NCI-H524 (cell line): ENCODE measurements at places on chromosomes 6 and 20.
A peak's percentile ranks its signal among the peaks of the same experiment; 100 is the strongest.

GRCh38 chr20:31537890-31538289 is 23.6 kb downstream of the HM13 start:
- DNase-seq: no peak

GRCh38 chr6:1496836-1497760 is 107.7 kb downstream of the FOXF2 start:
- DNase-seq: peak; percentile 89

DNA sequence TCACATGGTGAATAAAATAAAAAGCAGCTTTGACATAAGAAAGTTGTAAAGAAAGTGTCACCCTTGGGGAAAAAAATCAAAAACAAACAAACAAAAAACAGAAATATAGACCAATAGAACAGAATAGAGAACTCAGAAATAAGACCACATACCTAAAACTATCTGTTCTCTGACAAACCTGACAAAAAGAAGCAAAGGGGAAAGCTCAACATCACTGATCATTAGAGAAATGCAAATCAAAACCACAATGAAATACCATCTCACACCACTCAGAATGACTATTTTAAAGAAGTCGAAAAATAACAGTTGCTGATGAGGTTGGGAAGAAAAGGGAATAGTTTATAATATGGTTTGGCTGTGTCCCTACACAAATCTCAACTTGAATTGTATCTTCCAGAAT is 159.1 kb downstream of the TINAG start:
- DNase-seq: no peak

DNA sequence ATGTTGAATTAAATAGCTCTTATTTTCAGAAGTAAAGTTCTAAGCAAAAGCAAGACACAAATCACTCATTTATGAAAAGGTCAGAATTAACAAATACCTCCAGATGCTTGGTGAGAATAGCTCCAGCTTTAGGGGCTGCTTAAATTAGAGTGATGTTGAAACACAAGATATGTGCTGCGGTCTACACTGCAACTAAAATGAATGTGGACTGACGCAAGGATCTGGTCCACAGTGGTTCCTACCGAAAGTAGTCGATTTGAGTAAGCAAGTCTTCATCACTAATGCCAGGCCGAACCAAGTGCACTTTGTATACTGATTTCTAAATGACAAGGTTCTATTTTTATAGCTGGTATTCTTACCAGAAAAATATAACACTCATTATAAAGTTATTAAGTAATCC is 96.3 kb downstream of the PRDM1 start:
- no peak for DNase-seq

GRCh38 chr6:105692613-105693215 is 289.8 kb upstream of the PREP start:
- no peak for DNase-seq

- DNase-seq: no peak
Observed at GRCh38 chr6:33708516-33709204, 2.8 kb downstream of the UQCC2 start.

GRCh38 chr20:21387528-21387927 is 9.8 kb downstream of the NKX2-4 start:
- DNase-seq: no peak

DNA sequence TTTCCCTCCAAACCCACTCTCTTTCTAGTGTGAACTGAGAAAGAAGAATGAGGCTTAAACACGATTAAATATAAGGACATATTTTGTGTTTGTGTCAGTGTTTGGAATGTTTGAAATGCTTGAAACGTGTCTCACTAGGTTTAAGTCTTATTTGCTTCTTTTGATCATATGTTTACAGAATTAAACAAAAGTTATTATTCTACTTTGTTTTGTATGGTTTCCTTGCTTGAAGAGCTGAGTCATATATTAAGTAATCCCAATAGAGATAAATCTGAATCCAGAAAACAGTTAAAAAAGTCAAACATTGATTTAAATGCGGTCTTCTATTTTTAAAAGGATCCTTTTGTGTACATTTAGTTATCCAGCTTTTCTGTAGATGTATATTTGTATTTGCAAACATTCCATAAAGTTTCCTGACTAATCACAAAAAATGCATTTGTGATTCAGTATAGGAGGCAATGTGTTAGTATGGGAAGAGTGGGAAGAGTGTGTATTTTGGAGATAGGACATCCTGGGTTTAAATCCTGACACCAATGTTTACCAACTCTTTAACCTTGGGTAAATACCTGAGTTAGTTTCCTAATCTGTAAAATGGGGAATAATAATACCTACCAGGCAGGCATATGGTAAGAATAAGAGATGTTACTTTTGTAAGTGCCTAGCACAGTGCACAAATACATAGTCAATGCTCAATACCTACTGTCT is 72.9 kb downstream of the TSBP1 start:
- DNase-seq: no peak

DNA sequence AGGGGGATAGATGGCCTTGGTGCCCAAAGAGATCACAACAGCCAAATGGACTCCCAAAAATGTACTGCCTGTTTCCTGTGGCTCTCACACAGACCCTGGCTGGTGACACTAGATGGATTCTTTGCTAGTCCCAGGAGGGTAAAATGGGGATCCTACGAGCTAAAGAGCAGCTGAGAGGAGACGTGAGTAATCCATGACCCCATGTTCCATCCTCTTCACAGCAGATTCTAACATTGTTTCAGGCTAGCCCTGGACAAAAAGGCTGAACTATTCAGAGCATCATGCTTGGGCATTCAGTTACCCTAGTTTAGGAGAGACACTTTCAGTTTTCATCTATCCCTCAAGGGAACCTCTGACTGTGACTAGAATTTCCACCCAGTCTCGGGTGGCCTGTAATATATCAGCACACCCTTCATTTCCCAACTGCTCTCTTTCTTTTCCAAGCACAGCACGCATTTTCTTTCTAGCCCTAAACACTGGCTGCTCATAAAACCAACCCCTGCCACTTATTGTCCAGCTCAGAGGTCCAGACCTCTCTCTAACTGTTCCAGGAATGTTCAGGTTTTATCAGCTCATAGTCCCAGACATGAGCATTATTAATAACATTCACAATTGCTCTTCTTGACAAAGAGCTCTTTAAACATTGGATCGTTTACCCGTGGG is 48.5 kb downstream of the SLC22A1 start:
- no peak for DNase-seq

- no peak for DNase-seq
Observed at GRCh38 chr6:44966449-44967092, 361.6 kb upstream of the RUNX2 start.

DNA sequence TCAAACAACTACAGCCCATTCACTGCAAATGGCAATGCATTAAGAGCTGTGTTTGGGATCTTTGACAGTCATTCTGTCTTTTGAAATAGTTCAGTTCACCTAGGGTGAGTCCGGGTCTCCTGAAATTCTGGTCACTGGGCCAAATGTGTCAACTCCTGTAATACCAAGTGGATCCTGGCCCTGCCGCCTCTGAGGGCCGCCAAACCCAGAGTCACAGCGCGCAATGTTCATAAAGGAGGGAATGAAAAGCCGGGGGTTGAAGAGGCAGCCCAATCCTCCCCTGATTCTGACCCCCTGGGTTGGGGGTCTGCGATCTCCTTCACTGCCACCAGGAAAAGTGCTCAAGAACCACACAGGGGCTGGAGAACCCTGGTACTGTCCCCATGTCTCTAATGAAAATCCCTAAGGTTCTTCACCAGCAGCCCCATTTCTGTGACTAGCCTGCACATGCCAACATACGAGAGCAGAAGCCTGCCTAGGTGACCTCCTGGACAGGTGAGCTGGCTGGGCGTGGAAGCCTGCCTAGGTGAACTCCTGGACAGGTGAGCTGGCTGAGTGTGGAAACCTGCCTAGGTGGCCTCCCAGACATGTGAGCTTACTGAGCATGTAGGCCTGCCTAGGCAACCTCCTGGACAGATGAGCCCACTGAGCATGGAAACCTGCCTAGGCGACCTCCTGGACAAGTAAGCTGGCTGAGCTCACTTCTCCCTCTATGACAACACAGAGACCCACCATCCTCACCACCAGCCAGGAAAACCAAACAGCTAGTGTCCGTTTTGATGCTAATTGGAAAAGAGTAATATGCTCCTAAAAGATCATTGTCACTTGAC is 16.1 kb upstream of the APMAP start:
- DNase-seq: no peak

DNA sequence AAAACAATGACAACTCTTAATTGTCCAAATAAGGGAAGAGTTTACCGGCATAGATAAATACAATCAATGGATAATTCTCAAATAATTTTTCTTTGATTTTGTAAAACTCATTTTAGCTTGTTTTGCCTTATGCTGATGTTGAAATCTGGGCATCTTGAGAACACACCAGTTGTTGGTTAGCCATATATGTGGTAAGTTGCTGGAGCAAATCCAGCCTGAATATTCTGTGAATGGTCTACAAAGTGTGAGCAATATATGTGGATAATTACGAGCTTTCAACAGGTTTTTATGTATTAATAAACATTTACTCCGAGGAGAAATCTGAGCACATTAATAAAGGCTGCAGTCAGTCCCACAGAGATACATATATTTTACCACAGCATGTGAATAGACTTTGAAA is 423.6 kb downstream of the BCKDHB start:
- no peak for DNase-seq

GRCh38 chr6:57173056-57173885 is 1.1 kb downstream of the BAG2 start:
- no peak for DNase-seq

- no peak for DNase-seq
Observed at GRCh38 chr6:164507206-164507940, 802.0 kb downstream of the C6orf118 start.

- DNase-seq: no peak
Observed at GRCh38 chr6:79005497-79005896, 72.6 kb downstream of the PHIP start.

- DNase-seq: no peak
Observed at GRCh38 chr6:46044881-46045617, 29.4 kb upstream of the CLIC5 start.

- no peak for DNase-seq
Observed at GRCh38 chr6:34664256-34664971, 32.2 kb downstream of the ILRUN start.

DNA sequence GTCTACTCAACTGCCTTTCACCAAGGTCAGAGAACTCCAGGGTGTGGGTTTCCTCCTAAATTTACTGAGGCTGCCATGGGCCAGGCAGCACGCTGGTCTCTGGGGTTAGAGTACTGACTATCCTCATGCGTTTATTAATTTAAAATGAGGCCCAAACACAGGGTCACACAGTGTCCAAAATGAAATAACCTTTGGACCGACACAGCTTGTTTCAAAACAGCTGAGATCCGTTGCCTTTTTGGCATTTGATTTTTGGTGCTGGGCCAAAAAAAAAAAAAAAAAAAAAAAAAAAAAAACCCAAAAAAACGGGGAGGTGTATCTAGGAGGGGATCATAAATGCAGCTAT is 14.6 kb upstream of the TOX2 start:
- no peak for DNase-seq

DNA sequence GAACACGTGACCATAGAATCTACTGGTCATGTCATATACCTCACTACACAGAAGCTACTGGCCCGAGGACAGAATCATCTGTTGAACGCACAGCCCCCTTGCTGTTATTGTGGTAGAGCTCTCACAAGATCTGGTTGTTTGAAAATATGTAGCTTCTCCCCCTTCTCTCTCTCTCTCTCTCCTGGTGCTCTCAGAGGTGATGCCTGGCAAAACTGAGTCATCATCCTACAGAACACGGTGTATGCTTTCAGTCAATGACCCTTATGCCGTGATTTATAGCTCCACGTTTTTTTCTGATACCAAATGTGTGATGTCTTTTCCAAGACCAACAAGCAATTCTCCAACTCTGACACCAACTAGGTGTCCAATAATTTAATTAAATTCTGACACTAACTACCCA is 13.0 kb upstream of the RBM24 start:
- DNase-seq: no peak

- no peak for DNase-seq
Observed at GRCh38 chr20:50744143-50744792, 12.9 kb downstream of the PARD6B start.

DNA sequence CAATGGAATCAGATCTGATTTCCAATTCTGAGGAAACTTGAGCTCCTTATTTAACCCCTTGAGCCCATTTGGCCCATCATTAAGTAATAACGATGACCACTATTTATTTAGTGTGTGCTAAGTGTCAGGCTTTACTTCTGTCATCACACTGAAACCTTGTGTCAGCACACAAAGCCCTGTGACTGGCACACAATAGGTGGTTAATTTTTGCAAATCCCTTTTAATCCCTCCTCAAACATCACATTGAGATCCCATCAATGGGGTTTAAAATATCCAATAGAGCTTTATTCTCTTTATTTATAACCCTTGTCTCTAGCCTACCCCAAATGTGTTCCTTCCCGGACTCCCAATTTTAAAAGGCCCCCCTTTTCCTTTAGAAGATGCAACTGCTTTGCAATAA is 656.8 kb upstream of the CHD6 start:
- peak; percentile 84 for DNase-seq

GRCh38 chr6:106927531-106928398 is 46.8 kb downstream of the CD24 start:
- no peak for DNase-seq

DNA sequence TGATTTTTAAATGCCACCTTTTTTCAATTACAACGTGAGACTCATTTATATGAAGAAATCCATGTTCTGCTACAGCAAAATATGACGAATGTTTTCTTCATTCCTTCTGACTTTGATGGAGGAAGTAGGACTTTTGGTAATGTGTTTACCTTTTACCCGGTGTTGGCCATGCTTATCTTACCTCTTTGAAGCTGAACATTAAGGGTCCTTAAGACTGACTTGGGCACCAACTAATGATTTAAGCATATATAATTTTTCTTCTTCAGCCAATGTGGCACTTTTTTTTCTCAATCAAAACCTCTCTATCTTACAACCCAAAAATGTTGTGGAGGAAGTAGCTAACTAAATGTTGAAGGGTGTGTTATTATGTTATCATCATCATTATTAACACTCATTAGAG is 337.5 kb downstream of the EPHA7 start:
- no peak for DNase-seq

DNA sequence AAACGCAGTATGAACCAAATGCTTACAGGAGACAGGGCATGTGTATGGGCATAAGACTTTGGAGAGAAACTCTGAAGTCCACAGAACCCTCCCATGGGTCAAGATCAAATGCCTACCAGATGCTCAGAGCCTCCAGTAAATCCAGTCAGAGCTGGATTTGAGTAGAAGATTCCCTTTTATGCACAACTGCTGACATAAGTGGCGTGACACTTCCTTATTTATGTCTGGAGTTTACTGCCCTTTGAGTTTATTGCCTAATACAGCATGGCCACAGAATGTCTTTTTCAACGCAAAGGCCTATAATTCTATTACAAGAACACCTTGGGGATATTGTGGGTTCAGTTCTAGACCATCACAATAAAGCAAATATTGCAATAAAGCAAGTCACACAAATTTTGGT is 220.0 kb upstream of the FOXQ1 start:
- no peak for DNase-seq

DNA sequence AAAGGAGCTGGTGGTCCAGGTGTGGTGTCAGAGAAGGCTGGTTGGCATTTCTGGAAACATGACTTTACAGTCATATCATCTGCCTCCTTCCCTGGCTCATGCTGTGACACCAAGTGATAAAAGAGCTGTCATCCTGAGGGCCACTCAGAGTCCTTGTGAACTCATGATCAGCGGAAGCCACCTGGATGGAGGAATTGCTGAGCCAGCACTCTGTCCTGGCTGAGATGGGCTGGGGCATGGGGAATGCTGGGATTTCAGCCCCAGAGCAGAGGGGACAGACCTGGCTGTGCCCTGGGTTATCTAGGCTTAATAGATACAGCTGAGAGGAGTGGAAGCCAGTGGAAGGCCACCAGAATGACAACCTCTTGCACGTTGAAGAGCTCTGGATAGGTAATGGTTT is 214.3 kb downstream of the DHX35 start:
- no peak for DNase-seq

- no peak for DNase-seq
Observed at GRCh38 chr6:111114087-111114443, 26.8 kb downstream of the SLC16A10 start.
